ENCODE measurements at places on chromosomes 7 and 10. TPM values are rescaled to one million over a fixed set of nuclear protein-coding genes. Genes with fewer than 3 reads are reported as not detected.

USP6NL gene
- 27.8 TPM for total RNA-seq

INHBA gene
- 0.64 TPM for total RNA-seq

NYAP1 gene
- 1.9 TPM for total RNA-seq

ACHE gene
- 0.26 TPM for total RNA-seq

NPVF gene
- total RNA-seq = not detected

GALNT17 gene
- total RNA-seq = 16.6 TPM

GIMAP1 gene
- total RNA-seq = 11.2 TPM

COL26A1 gene
- total RNA-seq = 6.6 TPM

LEP gene
- total RNA-seq = 0.98 TPM

NPSR1 gene
- total RNA-seq = not detected

MYO1G gene
- total RNA-seq = 6.7 TPM

RNF32 gene
- total RNA-seq = 0.28 TPM

ZNF804B gene
- total RNA-seq = not detected

FOXP2 gene
- 2.5 TPM for total RNA-seq
